Effector memory CD8-positive, alpha-beta T cell (primary cell): ENCODE measurements at places on chromosomes 1 and 21.

- no peak for DNase-seq
These were observed 49.2 kb downstream of the COQ8A start for GRCh38 chr1:226989085-226989920.

- no peak for DNase-seq
These were observed at the start of gene SERTAD4 for GRCh38 chr1:210232511-210233215. Gene SERTAD4, plus strand, starts transcription at chr1:210232796. Its CDS starts 5,165 bp downstream, at chr1:210237961.

DNA sequence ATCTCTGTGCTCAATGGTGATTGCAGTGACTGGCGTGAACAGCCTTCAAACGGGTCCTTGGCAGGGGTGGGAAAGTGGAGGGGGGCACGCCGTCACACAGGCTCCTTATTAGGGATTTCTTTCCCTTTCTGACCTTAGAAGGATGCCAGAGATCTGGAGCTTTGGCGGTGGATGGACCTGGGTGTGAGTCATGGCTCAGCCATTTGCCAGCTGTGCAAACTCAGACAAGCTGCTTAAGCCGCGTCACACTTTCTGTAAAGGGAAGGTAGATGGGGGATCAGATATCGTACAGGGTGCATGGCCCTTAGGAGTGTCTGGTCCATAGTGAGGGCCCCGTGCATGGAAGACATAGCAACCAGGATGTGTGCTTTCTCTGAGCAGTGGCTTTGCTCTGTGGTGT is 48.3 kb upstream of the C1orf174 start:
- no peak for DNase-seq

DNA sequence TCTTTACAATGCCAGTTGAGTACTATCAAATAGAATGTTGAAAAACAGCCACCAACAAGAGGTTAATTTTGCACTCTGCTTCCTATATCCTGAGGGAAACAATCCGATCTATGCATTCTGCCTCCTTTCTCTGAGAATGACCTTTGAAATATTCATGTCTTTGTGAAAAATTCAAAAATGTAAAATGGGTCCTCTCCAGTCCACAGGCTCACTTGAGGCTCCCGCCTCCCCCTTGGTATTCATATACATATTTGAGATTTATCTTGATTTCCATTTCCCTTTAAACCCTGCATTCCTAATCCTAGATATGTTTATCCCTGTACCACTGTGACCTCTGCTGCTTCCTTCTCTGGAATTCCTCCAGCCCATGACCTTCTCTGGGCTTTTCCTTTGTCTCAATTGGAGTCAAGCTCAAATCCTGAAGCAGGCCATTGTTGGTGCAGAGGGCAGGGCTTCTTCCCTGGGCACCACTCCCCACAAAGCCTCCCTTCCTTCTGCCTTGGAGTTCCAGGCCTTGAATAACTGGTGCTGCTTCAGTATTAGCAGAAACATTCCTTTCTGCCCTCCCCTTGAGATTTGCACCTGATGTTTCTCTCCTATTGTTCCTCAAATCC is 296.8 kb downstream of the PBX1 start:
- DNase-seq = no peak

GRCh38 chr1:162943622-162944021 is 82.6 kb upstream of the CCDC190 start:
- DNase-seq = no peak

DNA sequence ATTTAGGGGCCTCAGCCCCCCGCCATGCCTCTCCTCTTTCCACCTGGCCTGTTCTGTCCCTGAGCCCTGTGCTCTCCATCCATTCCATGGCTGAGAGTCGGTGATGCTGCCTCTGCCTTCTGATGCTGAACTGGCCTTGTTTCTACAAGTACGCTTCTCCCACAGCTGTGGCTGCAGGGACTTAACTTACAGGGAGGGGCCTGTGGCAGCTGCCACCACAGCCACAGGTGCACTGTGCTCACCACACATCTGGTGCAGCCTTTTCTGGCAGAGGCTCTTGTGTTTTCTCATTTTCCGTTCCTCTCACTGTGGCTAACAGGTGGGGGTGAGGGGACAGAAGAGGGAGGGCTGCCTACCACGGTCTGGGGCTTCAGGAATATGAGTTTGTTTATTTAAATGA is 4.2 kb downstream of the FMO1 start:
- DNase-seq = no peak

DNA sequence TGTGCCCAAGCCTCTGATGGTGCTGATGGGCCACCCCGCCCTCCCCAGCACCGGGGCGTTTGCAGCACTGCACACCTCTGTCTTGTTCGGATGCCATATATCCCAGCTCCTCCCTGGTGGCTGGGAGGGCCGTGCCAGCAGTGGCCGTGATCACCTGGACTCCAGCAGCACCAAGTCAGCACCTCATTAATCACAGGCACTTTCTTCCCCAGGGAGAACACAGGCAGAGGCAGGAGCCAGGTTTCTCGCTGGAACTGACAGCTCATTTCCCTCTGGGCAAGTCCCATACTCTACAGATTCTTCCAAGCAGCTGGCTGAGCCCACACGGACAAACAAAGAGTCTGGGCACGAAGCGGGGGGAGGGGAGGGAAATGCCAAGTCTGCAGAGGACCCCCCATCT is 141.7 kb upstream of the EDN2 start:
- no peak for DNase-seq

GRCh38 chr1:1281533-1282321 is 1.5 kb downstream of the SCNN1D start:
- DNase-seq = no peak

- DNase-seq = no peak
These were observed 125.6 kb downstream of the KCNN3 start for GRCh38 chr1:154744352-154745035.

DNA sequence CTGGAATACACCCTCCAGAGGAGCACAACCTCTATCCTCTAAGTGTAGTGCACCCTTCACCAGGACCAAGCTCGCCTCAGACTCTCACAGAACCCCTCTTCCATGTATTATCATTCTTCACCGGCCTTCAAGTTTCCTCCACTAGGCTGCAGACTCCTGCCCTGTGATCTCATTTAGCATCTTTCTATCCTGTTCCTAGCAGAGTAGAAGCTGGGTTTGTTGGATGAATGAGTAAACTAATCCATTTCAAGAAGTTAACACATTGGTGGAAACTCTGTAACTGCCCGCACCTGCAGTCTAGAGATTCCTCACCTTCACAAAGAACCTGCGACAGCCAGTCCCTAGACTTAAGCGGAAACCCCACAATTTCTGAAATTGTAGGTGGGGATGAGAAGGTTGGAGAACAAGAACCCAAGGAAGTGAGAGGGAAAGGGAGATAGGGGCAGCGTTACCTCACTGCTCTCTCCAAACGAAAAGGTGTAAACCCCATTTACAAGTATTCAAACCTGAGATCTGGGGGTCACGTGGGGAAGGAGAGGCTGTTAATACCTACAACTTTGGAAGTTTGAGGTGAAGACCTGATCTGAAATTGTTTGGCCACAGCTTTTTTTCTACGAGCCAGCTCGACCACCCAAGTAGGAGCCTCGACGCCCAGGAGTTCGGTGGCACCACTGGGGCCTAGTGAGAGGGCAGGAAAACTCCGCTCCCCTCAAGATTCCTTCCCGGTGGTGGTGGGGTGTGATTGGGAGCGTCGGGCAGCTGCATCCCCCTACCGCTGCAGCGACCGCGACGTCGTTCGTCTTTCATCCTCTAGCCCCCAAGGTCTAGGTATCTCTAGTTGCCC is 1.2 kb downstream of the PTPN14 start:
- no peak for DNase-seq

DNA sequence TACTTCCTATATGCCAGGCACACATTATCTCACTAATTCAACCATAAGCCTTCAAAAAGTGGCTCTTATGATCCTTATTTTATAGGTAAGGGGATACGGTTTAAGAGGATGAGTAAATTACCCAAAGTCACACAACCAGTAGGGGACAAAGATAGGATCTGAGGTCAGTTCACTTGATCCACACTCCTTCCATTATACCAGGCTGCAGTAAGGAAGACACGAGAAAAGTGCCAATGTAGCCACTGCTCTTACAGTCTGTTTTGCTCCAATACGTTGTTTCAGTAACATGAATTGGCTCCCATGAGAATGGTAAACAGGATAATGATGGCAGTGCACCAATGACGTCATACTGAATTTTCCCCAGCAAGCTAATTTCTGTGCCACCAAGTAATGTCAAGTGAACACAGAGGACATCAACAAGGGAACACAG is 15.4 kb upstream of the GUCA2A start:
- DNase-seq = no peak

DNA sequence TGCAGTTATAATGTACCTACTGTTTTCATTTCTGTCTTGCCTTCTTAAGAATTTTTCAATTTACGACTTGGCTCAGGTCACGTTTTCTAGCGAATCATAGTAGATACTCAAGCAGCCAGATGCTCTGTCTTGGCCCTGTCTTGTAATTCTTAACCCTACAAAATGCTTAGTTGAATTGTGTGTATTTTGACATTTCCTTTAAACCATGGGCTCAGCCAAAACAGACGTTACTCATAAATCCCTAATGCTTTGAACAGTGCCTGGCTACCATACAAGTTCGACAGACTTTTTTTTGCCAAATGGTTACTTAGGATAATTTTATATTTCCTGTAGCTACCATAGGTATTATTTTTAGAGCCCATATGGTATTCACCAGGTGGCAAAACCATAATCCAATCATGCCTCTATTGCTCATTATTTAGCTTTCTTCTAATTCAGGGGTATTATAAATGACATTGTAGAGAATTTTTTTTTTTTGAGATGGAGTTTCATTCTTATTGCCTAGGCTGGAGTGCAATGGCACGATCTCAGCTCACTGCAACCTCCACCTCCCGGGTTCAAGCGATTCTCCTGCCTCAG is 54.3 kb downstream of the KCNK1 start:
- DNase-seq = no peak

GRCh38 chr21:34004974-34005373 is 68.4 kb upstream of the MRPS6 start:
- no peak for DNase-seq

DNA sequence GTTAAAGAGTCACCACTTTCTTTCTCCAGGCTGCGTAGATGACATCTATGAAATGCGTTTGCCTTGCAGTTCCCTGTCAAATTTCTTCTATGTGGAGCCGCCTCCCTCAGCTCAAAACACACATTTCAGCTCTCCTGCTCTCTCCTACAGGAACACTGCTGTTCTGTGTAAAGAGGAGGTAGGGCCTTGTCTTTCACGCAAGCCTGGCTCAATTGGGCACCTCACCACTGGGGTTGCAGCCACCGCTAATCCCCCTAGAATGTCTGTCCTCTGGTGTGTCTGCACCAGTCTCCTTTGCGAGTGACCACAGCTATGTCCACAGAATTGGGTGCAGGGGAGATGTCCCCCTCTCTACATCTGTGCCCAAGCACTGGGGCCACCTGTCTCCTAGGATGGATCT is 31.8 kb upstream of the CFHR4 start:
- no peak for DNase-seq

DNA sequence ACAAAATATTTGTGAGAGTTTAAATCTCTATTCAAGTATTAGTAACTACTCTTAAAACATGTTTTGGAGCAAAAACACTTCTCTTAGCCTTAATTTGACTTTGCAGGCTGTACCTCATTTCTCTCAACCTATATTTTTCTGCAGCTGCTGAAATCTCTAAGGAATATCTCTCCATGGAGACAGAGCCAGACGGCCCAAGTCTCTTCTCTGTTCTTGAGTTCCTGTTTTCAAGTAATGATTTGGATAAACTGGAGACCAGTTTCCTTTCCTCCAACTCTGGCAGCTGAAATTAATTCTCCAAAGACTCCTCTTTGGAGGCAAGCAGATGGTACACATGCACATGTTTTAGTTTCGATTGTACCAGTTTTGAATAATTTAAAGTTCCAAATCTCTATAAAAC is 659.7 kb upstream of the NEGR1 start:
- DNase-seq = no peak

GRCh38 chr1:159473335-159473734 is 33.8 kb downstream of the OR10J1 start:
- no peak for DNase-seq

- no peak for DNase-seq
These were observed at the start of gene SFN for GRCh38 chr1:26862781-26863684. Gene SFN, plus strand, starts transcription at chr1:26863149. Its CDS starts 64 bp downstream, at chr1:26863213.

GRCh38 chr1:183869664-183870063 is 64.7 kb downstream of the RGL1 start:
- DNase-seq = no peak

DNA sequence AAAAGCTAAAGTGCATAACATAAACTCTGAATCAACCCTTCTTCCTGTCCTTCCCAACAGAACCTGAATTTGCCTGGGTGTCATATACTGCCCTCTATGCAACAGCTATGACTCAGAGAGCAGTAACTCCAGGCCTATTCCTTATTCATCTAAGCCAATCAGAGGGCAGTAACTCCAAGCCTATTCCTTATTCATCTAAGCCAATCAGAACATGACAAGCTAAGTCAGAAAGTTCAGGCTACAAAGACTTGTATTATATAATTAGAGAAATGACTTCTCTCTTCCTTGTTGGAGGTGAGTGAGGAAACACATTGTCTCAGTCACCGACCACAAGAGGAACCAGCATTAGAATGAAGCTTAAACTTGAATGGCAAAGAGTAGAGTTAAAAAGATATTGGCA is 26.2 kb upstream of the TADA1 start:
- no peak for DNase-seq

DNA sequence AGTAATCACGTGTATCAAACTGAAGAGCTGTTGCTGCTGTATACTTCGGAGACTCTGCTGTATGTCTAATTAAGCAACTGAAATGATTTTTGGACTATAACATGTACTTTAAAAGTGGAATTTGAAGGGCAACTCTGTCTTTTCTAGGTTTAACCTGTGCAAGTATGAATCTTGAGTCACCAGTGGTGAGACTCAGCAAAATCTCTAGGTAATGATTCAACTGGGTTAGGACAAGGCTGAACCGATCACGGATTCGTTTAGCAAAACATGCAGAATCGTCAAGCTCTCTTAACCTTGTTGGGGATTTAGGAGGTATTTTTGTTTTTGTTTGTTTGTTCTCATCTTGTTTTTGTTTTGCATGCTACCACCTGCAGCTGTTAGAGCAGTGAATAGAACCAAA is 149.6 kb downstream of the CYYR1 start:
- no peak for DNase-seq

DNA sequence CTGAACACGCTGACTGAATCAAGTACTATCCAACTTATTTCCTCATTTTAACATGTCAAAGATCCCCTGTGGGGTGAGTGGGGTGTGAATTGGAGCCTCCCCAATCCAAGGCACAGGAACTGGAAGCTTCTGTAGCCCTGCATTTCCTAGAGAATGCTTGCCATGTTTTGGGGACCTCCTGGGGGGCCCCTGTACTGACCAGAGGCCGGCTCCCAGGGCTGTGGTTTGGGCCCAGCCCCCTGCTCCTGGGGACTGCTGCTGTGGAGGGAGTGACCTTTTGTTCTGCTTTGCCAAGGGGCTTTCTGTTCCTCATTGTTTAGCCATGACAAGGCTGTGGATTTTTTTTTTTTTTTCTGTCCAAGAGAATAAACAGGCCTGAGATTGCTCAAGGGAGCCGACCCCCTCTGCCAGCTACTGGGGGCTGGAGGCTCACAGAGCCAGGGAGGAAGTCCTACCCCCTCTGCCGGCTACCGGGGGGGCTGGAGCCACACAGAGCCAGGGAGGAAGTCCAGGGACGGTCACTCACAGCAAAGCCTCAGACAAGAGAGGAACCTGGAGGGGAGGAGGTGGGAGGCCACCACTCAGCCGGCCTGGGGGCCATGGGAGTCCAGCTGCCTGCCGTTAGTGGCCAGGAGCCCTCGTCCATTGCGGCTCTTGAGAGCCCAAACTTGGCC is 17.4 kb downstream of the TNFRSF1B start:
- DNase-seq = no peak

- no peak for DNase-seq
These were observed 40.1 kb downstream of the RRAGC start for GRCh38 chr1:38819516-38819915.
